ENCODE measurements at places on chromosomes 4 and X.

DNA sequence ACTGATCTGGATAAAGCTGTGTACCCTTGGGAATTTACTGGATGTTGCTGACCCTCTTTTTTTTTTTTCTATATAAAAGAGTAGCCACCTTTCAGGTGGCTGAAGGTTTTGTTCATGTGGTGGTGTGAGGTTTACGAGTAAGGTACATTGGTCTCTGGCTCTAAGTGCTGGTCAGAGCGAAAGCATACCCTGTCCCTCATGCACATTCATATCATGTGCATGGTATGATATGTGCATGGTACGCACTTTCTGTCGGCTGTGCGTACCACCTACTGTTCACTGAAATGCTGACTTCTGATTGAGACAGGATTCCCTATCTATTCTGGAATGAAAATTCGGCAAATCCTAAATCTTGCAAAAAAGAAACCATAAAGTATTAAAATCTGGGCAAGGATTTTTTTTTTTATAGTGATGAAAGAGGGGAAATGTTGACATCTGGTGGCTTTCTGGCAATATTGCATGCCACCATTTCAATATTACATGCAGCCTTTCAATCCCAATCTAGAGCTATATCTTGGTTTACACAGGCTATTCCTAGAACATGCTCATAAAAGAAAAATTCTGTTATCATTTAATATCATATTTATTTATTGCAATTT, 32.8 kb downstream of the FAM149A start:
- peak; percentile 60 for DNase-seq

DNA sequence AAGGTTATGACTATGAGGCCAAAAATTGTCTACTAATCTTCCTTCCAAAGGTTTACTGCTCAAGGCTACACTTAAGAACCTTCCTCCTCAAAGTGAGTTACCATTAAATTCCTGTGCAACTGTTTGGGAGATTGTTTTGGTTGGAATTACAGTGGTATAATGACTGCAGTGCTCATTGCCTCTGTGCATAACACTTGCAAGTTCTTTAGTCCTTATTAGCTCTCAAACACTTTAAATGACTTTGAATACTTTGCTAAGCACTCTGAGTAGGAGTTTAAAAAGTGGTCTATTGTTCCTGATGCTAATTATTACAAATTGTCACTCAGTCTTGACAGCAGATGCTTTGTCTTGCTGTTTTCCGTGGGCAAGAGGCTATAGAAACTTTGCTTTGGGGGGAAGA, 422.8 kb upstream of the PABPC4L start:
- no peak for DNase-seq

DNA sequence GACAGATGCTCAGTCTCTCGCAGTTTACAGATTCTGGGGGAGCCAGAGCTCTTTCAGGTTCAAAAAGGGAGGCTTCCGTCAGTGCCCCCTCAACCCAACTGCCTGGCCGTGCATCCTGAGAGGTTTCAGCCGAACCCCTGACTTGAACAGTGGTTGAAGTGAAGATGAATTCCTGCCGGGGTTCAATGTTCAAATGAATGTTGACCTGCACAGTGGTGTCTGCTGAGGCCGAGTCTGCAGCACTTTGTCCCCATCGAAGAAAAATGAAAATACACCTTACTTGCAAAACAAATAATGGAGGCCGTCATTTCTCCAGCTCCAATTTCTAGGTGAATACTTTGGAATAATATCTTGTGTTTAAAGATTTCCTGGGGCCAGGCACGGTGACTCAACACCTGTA, 33.7 kb downstream of the GYG2 start:
- DNase-seq = no peak

DNA sequence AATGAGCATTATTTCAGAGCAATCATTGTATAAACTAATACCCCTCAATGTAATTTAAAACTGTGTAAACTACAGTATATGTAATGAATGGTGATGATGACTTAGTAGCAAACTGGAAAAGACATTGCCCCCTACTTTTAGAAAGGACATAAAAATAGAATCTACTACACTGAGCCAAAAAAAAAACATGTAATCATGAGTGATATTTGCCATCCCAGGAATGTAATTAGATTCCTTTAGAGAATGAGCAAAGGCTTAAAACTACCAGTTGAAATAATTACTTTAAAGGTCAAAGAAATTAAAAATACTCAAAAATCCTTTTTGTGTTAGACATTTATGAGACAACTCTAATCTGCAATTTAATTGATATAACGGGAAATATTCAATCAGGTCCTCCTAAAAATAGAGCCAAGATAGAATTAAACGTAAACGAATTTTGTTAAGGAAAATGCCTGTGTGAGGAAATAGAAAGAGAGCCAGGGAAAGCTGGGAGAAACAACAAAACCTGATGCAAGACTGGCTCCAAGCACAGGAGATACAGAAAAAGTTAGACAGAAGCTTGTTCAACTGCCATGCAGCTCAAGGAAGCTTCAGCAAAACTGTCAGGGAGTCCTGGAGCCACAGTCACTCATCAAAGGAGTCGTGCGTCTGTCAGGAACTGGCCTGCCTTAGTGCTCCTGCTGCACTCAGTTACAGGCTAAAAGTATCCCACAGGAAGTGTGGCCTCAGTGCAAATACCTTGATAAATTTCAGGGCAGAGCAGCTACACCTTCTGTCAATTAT, 655.7 kb upstream of the INTU start:
- peak; percentile 21 for DNase-seq

DNA sequence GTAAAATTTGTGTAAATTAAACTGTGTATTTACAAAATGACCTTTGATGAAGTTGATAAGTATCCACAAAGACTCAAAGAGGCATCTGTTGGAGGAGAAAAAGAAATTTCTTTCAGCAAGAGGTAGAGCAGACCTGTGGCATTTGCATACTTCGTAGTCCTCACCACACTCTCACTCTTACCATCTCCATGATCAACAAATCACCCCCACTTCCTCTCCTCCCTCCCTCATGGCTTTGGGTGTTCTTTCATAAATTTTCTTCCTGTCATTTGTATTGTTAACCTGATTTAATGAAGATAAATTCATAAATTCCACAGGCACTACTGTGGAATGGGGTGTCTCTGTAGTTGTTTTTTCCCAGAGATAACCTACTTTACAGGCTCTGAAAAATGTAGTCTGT, 366.5 kb downstream of the ZNF674 start:
- no peak for DNase-seq

DNA sequence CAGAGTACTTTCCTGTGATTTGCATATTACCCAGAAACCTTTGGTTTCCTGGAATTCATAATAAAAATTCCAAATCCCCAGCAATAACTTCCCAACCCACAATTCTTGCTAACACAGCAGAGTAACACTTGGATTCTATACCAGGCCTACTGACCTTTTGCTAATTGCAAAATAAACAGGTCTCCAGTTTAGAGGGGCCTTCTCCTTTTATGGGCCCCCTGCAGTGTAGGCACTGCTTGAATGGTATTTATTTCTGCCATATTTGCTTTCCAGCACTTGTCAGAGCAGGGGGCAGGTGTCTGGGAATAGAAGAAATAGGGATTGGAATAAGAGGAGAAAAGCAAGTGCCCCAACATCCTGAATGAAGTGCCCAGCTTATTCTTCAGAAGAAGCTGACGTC, 25.3 kb upstream of the GPC3 start:
- no peak for DNase-seq

- no peak for DNase-seq
Observed at GRCh38 chr4:144621681-144622080, 24.3 kb upstream of the HHIP start.

DNA sequence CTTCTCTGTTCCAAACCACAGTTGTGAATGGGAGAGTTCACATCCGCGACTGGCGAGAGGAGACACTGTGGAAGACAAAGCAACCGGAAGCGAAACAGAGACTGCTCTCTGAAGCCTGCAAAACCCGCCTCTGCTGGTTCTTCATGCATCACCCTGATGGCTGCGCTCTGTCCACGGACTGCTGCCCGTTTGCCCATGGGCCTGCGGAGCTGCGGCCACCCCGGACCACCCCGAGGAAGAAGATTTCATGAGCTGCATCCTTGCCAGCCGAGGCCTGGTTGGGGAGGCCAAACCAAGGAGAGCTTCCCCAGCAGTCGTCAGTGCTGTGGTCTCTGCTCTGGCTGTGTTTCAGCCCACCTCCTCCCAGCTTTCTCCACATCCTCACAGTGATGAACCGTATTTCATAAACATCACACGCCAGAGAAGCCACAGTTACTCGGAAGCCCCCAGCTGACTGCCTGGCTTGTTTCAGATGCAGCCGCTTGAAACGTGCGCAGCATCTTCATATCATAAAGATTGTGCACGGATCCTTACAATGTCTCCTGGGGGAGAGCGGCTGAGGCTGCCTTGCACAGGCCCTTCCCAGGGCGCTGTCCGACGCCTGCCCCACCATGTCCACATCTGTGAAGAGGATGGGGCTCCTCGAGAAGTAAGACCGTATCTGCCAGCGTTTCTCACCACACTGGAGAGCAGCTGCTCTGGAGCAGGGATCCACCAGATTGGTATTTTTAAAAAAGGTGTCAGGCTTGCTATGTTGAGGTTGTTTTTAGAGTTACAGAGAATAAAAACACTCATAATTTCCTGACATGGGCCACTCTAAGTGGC, 35.4 kb downstream of the TRMT44 start:
- no peak for DNase-seq

DNA sequence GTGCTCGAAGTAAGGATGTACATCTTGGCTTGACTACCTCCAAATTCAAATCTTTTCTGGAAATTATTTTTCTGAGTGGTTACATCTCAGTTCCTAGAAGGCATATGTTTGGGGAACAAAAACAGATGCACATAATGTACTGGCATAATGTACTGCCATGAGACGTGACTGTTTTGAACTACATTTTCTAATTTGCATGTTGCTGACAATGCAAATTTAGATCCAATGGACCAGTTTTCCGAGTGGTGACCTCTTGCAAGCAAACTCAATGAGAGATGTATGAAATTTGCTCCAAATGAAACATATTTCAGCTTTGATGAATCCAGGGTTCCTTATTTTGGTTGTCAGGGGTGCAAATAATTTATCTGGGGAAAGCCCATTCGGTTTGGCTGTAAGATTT, 694.3 kb downstream of the GRXCR1 start:
- no peak for DNase-seq

- no peak for DNase-seq
Observed at GRCh38 chr4:127210893-127211649, 421.7 kb upstream of the INTU start.

GRCh38 chr4:94540476-94540875, 88.7 kb downstream of the PDLIM5 start:
- no peak for DNase-seq

Measured in choroid plexus epithelial cell (primary cell).